ENCODE measurements at places on chromosomes 12 and 14.

DNA sequence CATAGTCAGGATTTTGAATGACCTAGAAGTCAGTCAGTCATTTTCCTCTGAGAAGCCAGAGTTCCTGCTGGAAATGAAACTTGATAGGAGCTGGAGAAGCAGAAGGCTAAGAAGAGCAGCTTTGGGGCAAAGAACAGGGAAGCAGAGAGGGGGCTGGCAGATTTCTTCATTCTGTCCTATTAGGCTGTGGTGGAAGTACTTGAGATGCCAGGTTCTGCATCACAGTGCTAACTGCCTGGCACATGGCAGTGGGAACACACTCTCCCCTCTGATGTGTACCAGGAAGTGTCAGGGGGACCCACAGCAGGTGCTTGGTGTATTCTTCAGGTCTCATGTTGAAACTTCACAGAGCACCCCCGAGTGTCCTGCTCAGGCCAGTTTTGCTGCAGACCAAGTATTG is 61.0 kb downstream of the SUSD6 start:
- DNase-seq, result no peak

DNA sequence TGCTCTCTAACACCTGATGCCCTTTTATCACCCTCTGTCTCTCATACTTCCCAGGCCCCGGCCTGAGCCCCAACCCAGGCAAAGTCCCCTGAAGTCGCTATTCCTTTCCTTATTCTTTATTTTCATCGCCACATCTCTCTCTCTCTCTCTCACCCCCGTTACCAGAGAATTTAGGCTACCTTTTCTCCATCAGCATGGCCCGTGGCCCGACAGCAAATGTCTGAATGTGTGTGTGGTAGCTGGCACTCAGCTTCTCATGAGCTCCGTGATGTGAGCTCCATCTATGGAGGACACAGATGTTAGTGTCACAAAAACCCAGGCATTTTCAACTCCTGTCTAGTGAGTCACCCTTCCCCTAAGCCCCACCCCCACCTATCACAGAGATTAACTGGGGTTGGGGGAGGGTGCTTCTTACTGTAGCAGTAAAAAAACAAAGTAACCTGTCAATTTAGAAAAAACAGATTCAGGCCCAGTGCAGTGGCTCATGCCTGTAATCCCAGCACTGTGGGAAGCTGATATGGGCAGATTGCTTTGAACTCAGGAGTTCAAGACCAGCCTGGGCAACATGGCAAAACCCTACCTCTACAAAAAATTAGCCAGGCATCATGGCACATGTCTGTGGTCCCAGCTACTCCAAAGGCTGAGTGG is 53.8 kb downstream of the VCPKMT start:
- DNase-seq, result peak; percentile 61

DNA sequence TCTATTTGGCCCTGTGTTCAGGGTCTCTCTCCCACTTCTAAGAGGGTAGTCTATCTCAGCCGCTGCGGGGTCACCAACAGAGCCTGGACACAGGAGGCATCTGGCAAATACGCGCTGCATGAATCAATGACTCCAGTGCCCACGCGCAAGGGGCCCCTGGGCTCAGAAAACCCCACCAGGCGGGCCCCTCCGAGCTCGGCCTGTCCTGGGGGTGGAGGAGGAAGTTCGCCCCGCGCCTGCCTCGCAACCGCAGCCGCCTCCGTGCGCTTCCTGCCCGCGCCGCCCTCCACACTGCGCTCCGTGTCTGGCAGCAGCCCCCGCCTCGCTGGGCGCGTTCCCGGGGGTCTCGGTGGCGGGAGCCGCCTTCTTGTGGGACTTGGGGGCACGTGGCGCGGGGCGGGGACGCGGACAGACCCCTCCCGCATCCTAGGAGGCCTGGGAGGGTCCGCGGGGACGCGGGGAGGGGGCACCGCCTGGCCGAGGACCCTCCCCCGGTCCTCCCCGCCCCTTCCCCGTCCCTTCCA is 811 bp upstream of the FBRSL1 start:
- DNase-seq, result no peak

GRCh38 chr14:100302616-100303015 is 3.6 kb downstream of the SLC25A29 start:
- no peak for DNase-seq

DNA sequence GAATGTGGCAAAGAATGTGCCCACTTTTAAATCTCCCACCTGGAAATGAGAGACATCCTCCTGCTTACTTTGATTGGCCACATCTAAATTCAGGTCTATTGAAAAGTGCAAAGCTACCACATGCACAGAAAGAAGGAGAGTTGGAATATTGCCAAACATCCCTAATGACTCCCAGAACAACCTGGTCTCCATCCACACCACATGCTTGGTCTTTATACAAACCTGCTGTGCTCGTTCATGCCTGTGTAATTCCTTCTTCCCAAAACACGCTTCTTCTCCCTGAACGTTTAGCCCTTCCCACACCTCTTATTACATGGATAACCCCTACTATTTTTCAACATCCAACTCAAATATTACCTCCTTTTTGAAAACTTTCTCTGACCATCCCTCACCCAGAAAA is 66.2 kb upstream of the BCL2L14 start:
- no peak for DNase-seq

DNA sequence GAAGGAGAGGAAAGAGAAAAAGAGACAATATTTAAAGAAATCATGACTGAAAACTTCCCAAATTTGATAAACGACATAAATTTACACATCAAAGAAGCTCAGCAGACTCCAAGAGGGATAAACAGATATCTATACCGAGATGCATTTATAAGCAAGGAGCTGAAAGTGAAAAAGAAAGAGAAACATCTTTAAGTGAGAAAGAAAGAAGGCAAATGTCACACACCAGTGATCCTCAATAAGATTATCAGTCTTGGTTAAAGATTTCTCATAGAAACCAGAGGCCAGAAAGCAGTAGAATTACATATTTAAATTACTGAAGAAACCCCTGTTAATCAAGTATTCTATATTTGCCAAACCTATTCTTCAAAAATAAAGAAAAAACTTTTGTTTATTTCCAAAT is 424.2 kb downstream of the SLC16A7 start:
- no peak for DNase-seq

DNA sequence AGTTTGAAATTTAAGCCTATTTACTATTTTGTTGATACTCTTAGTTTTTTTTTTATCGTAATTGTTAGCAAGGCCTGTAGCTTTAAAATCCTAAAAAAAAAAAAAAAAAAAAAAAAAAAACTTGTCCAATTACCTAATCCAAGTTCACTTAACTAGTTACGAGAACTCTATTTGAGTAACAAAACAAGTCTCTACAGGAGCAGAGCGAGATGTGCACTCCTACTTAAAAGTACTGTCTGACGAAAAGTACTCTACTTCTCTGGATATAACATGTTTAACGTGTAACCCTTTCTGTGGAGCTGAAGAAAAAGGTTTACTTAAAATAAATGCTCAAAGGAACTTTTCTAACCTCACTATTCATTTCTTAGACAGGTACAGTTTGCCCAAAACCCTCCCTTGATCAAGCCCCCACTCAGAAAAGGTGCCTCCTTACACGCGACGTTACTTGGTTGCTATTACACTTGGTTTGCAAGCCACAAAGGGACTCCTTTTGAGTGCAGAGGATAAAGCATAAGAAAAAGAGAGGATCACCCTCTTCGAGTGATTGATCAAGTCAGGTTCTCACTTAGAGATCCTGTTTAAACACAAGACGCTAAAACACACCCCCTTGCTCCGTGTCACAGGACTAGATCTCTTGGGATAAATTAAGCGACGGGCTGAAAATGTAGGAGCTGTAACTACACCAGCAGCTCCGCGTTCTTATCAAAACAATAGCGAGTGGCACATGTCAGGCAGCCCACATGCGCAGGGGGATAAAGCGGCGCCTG is 2.2 kb downstream of the BAZ1A start:
- peak; percentile 32 for DNase-seq

All from kidney glomerular epithelial cell (primary cell).